ENCODE measurements at places on chromosomes 5 and 9.

DNA sequence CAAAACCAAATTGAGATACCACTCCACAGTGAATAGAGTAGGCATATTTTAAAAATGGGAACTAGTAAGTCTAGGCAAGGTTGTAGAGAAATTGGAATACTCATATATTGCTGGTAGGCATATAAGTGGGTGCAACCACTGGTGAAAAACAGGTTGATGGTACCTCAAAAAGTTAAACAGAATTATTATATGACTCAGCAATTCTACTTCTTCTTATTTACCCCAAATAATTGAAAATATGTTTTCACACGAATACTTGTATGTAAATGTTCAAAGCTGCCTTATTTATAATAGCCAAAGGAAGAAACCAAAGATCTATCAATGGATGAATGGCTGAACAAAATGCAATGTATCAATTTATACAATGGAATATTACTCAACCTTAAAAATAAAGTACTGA is 79.1 kb downstream of the CDH9 start:
- DNase-seq: no peak

- no peak for DNase-seq
Measured at GRCh38 chr5:178672630-178673029, 45.8 kb upstream of the CLK4 start.

DNA sequence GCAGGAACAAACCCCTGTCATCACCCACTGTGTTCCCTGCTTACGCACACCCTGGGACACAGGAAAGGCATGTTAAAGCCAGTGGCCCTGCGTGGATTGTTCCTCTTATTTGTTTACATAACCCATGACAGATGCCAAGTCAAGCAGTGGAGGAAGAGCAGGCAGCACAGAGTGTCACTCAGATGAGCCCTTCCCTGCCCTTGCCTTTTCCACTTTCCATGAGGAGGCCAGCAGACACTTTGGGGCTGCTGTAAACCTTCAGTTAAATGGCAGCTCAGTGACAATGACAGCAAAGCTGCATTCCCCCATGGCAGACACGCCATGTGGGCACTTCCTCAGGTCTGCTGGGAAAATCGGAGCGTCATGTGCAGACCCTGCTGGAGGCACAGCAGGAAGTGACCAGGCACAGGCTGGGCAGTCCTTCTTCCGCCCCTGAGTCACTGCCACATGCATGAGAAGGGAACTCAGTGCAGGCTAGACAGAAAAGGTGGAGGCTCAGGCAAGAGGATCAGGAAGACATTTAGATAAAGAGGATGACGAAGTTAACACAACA is 216.8 kb upstream of the PIK3R1 start:
- no peak for DNase-seq

DNA sequence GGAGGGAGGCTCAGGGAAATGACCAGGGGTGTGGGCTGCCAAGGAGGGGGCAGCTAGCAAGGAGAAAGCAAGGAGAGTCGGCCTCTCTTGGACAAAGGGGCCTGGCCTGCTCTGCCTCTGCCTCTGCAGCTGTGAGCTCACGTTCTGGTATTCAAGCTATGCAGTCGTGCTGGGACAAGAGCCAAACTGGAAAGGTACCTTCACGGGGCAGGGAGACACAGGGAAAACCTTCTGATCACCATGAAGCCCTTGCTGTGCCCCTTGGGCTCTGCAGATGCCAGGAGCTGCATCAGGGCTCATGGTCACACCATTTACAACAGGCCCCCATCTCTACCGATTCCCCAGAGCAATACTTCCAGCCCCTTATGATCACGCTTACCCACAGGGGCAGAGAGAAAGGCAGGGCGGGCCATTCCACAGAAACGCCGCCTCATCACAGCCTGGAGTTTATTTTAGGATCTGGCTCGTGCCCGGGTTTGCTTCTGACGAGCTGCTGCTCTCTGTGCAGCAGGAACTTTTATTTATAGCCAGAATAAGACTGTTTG is 63.2 kb downstream of the PRRT1B start:
- no peak for DNase-seq

DNA sequence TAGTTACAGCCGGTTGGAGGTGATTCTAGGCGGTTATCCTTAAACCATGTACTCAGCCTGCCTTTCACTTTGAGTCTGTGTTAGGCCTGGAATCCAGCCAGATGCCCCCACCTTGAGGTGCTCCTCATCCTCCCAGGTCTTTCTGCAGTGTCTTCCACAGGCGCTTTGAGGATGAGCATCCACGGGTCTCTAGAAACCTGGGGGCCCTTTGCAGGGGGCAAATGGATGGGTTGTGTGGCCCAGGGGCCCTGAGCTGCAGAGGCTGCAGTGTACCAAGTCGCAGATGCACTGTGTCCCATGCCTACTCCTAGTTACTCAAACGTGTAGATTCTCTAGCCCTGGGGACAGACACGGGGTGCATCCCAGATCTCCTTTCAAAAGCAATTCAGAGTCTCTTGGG is 242.1 kb upstream of the IRX1 start:
- DNase-seq: no peak

Measured in activated T-cell treated with anti-CD3 and anti-CD28 coated beads for 48 hours (primary cell).